ENCODE measurements at places on chromosomes 7 and 10. TPM values are rescaled to one million over a fixed set of nuclear protein-coding genes. Genes with fewer than 3 reads are reported as not detected.
A peak's percentile ranks its signal among the peaks of the same experiment; 100 is the strongest.

DNA sequence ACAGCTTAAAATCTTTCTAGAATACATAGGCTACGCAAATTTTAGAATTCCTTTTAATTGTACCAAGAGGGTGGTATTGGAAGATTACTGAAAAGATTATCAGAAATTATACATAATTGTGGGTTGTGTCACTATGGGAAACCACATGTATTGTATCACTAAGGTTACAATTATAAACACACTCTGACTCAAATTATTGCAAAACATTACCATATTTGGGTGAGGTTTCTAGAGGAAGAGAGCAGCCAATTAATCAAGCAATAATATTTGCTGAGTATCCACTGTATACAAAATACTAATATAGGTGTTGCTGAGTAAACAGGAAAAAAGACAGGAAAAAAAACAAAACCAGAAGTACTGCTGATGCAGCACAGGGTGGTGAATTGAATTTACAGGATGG is 3.1 kb upstream of the CAPZA2 start:
- no peak for DNase-seq
- no peak overlapping the region for H3K27ac ChIP-seq
- H3K27me3 ChIP-seq = no peaks in the 10 kb centered on the region

GRCh38 chr7:96126382-96126781 is 195.5 kb downstream of the SLC25A13 start:
- H3K36me3 ChIP-seq = no peaks in the 10 kb centered on the region
- no peak for DNase-seq
- no peaks in the 10 kb centered on the region for H3K27me3 ChIP-seq

- peaks cover 79% of the 10 kb centered on the region for H3K4me1 ChIP-seq
- H3K36me3 ChIP-seq = no peaks in the 10 kb centered on the region
- DNase-seq = no peak
- peak overlapping the region; percentile 73 for H3K27ac ChIP-seq
- H3K27me3 ChIP-seq = no peaks in the 10 kb centered on the region
These were observed 48.9 kb downstream of the FAM53B start for GRCh38 chr10:124695259-124695658.

DNA sequence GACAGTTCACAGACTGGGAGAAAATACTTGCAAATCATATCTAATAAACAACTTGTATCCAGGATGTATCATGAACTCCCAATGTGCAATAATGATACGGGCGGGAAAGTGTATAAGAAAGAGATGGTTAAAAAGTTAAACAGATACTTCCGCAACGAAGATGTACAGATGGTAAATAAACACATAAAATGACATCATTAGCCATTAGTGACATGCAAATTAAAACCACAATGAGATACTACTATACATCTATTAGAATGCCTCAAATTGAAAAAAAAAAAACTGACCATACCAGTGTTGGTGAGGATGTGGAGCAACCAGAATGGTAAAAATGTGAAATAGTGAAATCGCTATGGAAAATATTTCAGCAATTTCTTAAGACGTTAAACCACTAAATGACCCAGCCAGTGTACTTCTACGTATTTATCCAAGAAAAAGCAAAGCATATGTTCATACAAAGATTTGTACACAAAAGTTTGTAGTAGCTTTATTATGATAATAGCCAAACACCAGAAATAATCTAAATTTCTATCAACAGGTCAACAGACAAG is 83.5 kb downstream of the IPMK start:
- no peaks in the 10 kb centered on the region for H3K27me3 ChIP-seq
- H3K36me3 ChIP-seq = no peaks in the 10 kb centered on the region

- no peaks in the 10 kb centered on the region for H3K36me3 ChIP-seq
- H3K4me1 ChIP-seq = no peaks in the 10 kb centered on the region
- DNase-seq = no peak
- H3K27ac ChIP-seq = no peak overlapping the region
These were observed 48.5 kb upstream of the CFAP46 start for GRCh38 chr10:132990684-132991545.

DNA sequence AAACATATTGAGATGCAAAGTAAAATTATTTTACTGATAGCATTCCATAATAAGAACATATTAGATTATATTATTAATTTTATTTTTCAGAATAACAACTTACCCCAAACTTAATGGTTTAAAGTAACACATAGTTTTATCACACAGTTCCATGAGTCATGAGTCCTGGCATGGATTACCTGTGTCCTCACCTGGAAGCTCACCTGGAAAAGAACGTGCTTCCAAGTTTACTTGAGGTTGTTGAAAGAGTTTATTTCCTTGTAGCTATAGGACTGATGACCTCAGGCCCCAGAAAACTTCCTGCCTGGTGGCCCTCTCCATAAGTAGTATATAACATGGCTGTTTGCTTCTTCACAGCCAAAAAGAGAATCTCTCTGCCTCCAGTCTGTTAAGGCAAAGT is 254.6 kb downstream of the TFEC start:
- H3K27me3 ChIP-seq = peaks cover 3% of the 10 kb centered on the region
- DNase-seq = no peak
- H3K36me3 ChIP-seq = no peaks in the 10 kb centered on the region
- H3K4me3 ChIP-seq = no peak overlapping the region
- H3K27ac ChIP-seq = no peak overlapping the region

DNA sequence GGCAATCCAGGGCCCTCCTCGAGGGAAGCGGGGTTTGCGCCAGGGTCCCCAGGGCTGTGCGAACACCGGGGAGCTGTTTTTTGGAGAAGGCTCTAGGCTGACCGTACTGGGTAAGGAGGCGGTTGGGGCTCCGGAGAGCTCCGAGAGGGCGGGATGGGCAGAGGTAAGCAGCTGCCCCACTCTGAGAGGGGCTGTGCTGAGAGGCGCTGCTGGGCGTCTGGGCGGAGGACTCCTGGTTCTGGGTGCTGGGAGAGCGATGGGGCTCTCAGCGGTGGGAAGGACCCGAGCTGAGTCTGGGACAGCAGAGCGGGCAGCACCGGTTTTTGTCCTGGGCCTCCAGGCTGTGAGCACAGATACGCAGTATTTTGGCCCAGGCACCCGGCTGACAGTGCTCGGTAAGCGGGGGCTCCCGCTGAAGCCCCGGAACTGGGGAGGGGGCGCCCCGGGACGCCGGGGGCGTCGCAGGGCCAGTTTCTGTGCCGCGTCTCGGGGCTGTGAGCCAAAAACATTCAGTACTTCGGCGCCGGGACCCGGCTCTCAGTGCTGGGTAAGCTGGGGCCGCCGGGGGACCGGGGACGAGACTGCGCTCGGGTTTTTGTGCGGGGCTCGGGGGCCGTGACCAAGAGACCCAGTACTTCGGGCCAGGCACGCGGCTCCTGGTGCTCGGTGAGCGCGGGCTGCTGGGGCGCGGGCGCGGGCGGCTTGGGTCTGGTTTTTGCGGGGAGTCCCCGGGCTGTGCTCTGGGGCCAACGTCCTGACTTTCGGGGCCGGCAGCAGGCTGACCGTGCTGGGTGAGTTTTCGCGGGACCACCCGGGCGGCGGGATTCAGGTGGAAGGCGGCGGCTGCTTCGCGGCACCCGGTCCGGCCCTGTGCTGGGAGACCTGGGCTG is 26.0 kb downstream of the PRSS2 start:
- H3K27me3 ChIP-seq = peaks cover 20% of the 10 kb centered on the region
- H3K4me3 ChIP-seq = peak overlapping the region; percentile 44
- no peak for DNase-seq
- peak overlapping the region; percentile 22 for H3K27ac ChIP-seq
- no peaks in the 10 kb centered on the region for H3K36me3 ChIP-seq

DNA sequence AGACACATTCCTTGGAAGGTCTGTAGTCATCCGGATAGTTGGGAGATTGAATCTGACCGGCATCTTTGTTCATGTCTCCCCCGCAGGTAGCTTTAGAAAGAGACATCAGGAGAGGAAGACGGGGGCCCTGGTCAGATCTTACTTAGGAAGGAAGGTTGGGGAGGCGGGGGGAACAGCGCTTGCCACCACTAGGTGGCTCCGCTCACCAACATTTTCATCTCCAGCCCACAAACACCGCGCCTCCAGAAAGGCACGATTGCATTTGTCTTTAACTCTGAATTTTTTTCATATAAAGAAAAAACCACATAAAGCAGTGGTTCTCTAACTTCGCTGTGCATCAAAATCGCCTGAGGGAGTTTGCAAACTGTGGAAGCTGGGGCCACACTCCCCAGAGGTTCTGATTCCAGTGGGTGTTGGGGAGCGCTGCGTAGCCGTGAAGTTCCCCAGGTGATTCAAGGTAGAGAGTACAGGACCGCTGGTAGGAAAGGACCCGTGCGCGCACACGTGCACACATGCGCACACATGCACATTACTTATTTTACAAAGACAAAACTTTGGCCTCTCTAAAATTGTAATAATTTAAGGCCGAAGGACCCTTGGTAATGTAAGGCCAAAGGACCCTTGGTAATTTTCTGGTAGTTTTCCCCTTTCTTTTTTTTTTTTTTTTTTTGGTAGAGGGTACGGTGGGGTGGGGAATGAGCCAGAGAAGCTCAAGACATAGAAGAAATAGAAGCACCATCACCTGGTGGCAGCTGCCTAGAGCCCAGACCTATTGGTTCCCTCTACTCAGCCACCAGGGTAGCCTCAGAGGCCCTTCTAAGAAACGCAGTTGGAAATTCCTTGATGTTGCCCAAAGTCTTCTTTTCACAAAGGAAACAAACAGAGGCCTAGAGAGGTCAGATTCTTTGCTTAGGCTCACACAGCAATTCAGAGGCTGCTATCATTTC is 37.4 kb upstream of the OPALIN start:
- H3K4me3 ChIP-seq = no peak overlapping the region
- no peak overlapping the region for H3K27ac ChIP-seq
- peaks cover 18% of the 10 kb centered on the region for H3K4me1 ChIP-seq
- no peaks in the 10 kb centered on the region for H3K36me3 ChIP-seq
- no peaks in the 10 kb centered on the region for H3K27me3 ChIP-seq
- DNase-seq = peak; percentile 58

DNA sequence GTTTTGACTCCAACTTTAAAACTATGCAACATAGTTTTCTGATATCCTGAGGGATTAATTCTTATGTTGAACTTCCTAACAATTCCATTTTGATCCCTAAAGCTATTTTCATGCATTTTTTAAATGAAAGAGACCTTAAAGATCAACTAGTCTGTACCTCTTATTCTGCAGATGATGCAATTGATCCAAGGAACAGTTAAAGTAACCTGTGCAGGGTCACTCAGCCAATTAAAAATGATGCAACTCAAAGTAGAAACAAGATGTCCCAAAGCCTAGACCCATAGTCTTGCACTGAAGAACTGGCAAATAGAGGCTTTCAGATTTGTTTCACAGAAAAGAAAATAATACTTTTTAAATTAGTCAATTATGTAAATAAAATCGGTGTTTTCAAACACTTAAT is 86.3 kb downstream of the IMMP2L start:
- H3K27ac ChIP-seq = no peak overlapping the region
- no peak overlapping the region for H3K4me3 ChIP-seq
- H3K27me3 ChIP-seq = no peaks in the 10 kb centered on the region
- H3K36me3 ChIP-seq = no peaks in the 10 kb centered on the region
- peaks cover 5% of the 10 kb centered on the region for H3K4me1 ChIP-seq
- no peak for DNase-seq

- no peak overlapping the region for H3K4me3 ChIP-seq
- H3K36me3 ChIP-seq = no peaks in the 10 kb centered on the region
- H3K27ac ChIP-seq = no peak overlapping the region
- no peaks in the 10 kb centered on the region for H3K27me3 ChIP-seq
- DNase-seq = no peak
These were observed 1377.8 kb upstream of the LRRTM3 start for GRCh38 chr10:65548001-65548400.

GRCh38 chr7:13028036-13028824 is 340.8 kb downstream of the ARL4A start:
- no peak overlapping the region for H3K27ac ChIP-seq
- no peaks in the 10 kb centered on the region for H3K36me3 ChIP-seq
- H3K4me1 ChIP-seq = no peaks in the 10 kb centered on the region
- no peaks in the 10 kb centered on the region for H3K27me3 ChIP-seq

- no peak overlapping the region for H3K4me3 ChIP-seq
- H3K27ac ChIP-seq = peak overlapping the region; percentile 37
- H3K27me3 ChIP-seq = no peaks in the 10 kb centered on the region
- DNase-seq = no peak
- H3K36me3 ChIP-seq = no peaks in the 10 kb centered on the region
These were observed 80.8 kb downstream of the PTPRE start for GRCh38 chr10:127987467-127988380.

- DNase-seq = no peak
- no peaks in the 10 kb centered on the region for H3K4me1 ChIP-seq
- H3K4me3 ChIP-seq = no peak overlapping the region
- no peaks in the 10 kb centered on the region for H3K36me3 ChIP-seq
- no peaks in the 10 kb centered on the region for H3K27me3 ChIP-seq
- H3K27ac ChIP-seq = peak overlapping the region; percentile 8
These were observed 426.3 kb upstream of the POT1 start for GRCh38 chr7:125355899-125356298.

GRCh38 chr10:24907956-24908355 is 44.5 kb downstream of the PRTFDC1 start:
- no peak for DNase-seq
- H3K4me1 ChIP-seq = no peaks in the 10 kb centered on the region
- no peak overlapping the region for H3K4me3 ChIP-seq
- no peaks in the 10 kb centered on the region for H3K27me3 ChIP-seq
- no peak overlapping the region for H3K27ac ChIP-seq

GRCh38 chr10:122249303-122249850 is 21.7 kb upstream of the BTBD16 start:
- H3K36me3 ChIP-seq = peaks cover 26% of the 10 kb centered on the region
- DNase-seq = no peak
- peaks cover under 1% of the 10 kb centered on the region for H3K4me1 ChIP-seq
- no peak overlapping the region for H3K4me3 ChIP-seq
- no peak overlapping the region for H3K27ac ChIP-seq
- H3K27me3 ChIP-seq = no peaks in the 10 kb centered on the region

DNA sequence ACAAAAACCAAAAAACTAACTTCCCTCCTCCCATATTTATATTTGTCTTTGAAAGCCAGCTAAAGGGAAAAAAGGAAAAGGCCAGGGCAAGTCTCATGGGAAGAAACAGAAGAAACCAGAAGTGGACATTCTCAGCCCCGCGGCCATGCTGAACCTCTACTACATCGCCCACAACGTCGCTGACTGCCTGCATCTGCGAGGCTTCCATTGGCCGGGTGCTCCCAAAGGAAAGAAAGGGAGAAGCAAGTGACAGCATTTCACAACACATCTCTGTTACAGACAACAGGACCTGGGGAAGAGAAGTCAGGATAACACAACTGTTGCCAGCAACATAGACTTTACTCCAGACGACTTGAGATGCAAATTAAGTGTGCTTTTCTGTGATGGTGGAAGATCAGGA is 9.9 kb downstream of the SMKR1 start:
- H3K36me3 ChIP-seq = no peaks in the 10 kb centered on the region
- H3K27ac ChIP-seq = no peak overlapping the region
- H3K27me3 ChIP-seq = no peaks in the 10 kb centered on the region
- H3K4me1 ChIP-seq = no peaks in the 10 kb centered on the region
- no peak for DNase-seq

- peak overlapping the region; percentile 88 for H3K4me3 ChIP-seq
- no peak overlapping the region for H3K27ac ChIP-seq
These were observed 319 bp upstream of the STX1A start for GRCh38 chr7:73719806-73720169.

- DNase-seq = peak; percentile 4
- H3K4me1 ChIP-seq = no peaks in the 10 kb centered on the region
- H3K4me3 ChIP-seq = no peak overlapping the region
- no peak overlapping the region for H3K27ac ChIP-seq
- H3K36me3 ChIP-seq = no peaks in the 10 kb centered on the region
These were observed 108.3 kb upstream of the FEZF1 start for GRCh38 chr7:122412883-122413282.

The HMX3 gene
- polyA plus RNA-seq = not detected

The GTF2IRD1 gene
- 22.1 TPM for polyA plus RNA-seq

The THNSL1 gene
- polyA plus RNA-seq = 2.6 TPM

The SEMA3A gene
- 0.19 TPM for polyA plus RNA-seq

The THSD7A gene
- polyA plus RNA-seq = 0.49 TPM

The RHEB gene
- 174 TPM for polyA plus RNA-seq

The APBB1IP gene
- polyA plus RNA-seq = 1.2 TPM

The ZCWPW1 gene
- 7.2 TPM for polyA plus RNA-seq

The SEPTIN7 gene
- 168 TPM for polyA plus RNA-seq

The LIPF gene
- 0.95 TPM for polyA plus RNA-seq

The MAT1A gene
- polyA plus RNA-seq = not detected

The ODAD2 gene
- not detected for polyA plus RNA-seq
